ENCODE measurements at places on chromosomes 16 and 17. TPM values are rescaled to one million over a fixed set of nuclear protein-coding genes. Genes with fewer than 3 reads are reported as not detected.

DNA sequence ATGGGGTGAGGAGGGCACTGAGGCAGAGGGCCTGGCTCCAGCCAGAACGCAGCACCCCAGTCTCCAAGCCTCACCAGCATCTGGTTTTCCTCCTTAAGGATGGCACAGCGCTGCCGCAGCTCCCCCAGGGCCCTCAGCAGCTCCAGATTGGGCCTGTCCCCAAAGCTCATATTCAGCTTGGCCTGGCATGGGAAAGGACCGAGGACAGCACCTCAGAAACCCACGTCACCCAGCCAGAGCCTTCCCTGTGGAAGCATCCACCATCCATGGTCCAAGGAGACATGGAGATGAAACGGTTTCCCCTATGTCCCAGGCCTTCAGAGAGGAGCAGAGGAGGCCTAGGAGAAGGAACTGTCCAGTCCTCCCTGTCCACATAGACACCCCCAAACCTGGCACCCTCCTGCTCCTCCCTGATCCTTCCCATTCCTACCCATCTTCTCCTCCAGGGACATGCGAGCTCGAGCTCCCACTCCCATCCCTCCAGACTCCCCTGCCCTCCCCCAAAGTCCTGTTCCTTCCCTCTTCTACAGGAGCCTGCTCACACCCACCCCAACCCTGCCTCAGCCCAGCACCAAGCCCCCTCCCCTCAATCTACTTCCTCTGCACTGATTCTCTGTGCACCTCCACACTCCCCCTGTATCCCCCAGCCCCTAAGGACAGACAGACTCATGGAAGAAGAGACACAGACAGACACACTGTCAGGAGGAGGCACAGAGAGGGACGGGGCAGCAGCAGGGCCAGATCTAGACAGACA, 1.8 kb downstream of the TSPOAP1 start:
- no peak for DNase-seq

GRCh38 chr17:63423251-63423950, 22.7 kb downstream of the CYB561 start:
- no peak for DNase-seq

Gene SYNGR3
- not detected for total RNA-seq

DNA sequence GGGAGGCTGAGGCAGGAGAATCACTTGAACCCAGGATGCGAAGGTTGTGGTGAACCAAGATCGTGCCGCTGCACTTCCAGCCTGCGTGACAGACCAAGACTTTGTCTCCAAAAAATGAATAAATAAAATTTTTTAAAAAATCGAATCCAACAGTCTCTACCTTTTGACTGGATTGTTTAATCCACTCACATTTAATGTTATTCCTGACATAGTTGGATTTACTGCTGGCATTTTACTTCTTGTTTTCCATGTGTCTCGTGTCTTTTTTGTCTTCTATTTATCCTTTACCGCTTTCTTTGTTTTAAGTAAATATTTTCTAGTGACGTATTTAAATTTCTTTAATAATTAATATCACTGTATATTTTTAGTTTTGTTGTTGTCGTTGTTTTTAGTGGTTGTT, 5.4 kb upstream of the CES4A start:
- DNase-seq, result no peak

Gene TM4SF5
- total RNA-seq, result not detected
